ENCODE measurements at places on chromosomes 7 and 10.

DNA sequence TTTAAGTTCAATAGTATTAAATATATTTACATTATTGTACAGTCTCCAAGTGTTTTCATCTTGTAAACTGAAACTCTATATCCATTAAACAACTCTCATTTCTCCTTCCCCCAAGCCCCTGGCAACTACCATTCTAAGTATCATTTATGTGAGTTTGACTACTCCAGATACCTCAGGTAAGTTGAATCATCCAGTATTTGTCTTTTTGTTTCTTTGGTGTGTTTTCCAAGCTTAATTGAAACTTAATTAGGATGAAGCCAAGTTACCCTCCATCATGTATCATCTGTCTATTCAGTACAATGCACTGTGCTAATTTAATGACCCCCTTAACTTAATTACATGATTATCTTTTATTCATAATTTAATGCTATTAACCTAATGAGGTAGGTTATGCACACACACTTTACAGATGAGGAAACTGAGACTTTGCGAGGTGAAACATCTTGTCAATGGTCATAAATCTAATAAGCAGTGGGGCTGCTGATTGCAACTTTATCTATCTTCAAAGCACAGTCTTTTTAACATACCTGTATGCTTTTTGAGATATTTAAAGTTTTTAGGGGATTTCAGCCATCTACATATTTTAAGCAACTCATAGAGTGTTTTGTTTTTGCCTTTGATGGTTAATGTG lies 663 bp downstream of the MACC1 start:
- no peak for DNase-seq

DNA sequence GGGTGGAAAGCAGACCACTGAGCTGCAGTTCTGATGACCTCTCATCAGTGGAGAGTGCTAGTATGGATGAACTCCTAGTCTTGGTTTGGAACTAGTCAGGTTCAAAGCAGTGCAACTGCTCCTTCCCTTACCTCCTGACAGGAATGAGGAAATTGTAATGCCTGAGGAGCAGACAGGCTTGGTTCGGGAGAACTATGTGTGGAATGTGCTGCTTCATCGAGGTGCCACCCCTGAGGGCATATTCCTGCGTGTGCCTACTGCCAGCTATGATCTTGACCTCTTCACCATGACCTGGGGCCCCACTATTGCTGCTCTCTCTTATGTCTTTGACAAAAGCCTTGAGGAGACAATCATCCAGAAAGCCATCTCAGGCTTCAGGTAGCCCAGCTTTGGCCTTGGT lies 27.4 kb upstream of the NFKB2 start:
- DNase-seq, result no peak

GRCh38 chr7:5041047-5041446 lies 4.6 kb upstream of the RBAK start:
- DNase-seq, result no peak

DNA sequence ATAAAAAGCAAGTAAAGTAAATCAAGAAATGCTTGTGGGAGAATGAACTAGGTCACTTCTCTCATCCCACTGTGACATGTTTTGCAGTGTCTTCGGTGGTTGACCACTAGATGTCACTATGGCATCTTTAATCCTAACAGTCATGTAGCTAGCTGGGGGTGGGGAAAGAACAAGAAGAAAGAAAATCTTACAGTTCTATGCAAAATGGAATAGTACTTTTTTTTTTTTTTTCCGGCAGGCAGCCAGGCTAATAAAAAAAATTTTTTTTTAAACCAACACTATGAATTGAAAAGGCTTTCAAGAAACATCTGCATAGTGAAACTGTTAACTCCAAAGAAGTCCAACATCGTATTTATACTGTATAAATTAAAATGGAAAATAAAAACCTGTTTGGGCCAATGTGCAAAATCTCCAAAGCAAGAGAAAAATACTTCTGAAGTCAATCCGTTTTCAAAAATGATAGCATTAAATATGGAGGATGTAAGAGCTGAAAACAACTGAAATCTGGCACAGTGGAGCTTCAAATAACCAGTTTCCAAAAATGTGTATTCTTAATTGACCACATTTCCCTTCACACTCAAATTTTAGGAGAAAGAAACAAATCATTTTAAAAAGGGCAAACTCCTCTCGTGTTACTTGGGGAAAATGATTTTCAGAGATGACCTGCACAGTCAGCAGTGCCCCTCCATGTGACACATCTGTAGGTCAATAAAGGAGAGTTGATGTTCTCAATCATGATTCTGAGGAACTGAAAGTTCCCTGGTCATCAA lies 38.5 kb downstream of the CDK1 start:
- DNase-seq, result peak; percentile 62

GRCh38 chr10:51786684-51787035 lies 87.3 kb upstream of the CSTF2T start:
- DNase-seq, result no peak

Measured in CD4-positive, alpha-beta T cell treated with Interleukin-21 for 1 hour (primary cell).